ENCODE measurements at places on chromosomes 4 and X. TPM values are rescaled to one million over a fixed set of nuclear protein-coding genes. Genes with fewer than 3 reads are reported as not detected.

DNA sequence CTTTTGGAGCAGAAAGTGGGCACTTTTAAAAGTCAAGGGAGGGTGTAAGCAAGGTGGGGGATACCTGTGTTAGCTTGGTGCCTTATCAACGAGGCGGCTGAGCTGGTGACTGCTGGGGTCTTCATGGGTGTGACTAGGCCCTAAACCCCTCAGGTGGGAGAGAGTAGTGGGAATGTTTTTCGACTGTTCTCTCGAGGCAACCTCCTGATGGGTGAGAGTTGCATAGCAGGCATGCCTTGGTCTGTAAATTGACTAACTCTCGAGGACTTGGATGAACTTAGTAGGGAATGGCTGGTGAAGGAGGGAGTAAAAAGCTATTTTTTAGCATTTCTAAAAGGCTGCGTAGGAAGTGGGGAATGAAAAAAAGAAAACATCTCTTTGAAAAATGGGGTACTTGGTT lies 80.0 kb downstream of the ARHGAP10 start:
- no peak for DNase-seq

- no peak for DNase-seq
Observed at GRCh38 chr4:12595489-12595888, 888.7 kb downstream of the RAB28 start.

- DNase-seq, result no peak
Observed at GRCh38 chrX:52352551-52352950, 16.3 kb upstream of the XAGE2 start.

- no peak for DNase-seq
Observed at GRCh38 chr4:114494246-114494803, 104.3 kb upstream of the UGT8 start.

GRCh38 chrX:70970482-70970995 lies 39.6 kb upstream of the SLC7A3 start:
- peak; percentile 33 for DNase-seq

- DNase-seq, result no peak
Observed at GRCh38 chr4:139828966-139829664, 163.5 kb downstream of the MGST2 start.

GRCh38 chr4:150130933-150131332 lies 52.7 kb downstream of the DCLK2 start:
- DNase-seq, result peak; percentile 61

RADX gene
- total RNA-seq, result 2.4 TPM

DNA sequence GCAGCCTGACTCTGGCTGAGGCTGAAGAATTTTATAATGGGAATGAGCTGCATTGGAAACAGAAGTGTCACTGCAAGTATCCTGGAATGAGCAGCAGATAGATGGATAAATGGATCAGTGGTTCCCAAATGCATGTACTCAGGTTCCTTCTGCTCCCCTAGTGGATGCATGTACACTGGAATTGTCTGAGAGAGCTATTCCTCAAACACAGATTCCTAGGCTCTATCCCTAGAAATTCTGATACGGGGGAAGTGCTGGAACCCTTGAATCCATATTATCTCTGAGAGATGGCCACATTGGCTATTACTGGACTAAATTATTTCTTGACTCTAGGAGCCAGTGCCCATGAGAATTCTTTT lies 64.8 kb downstream of the TMEM131L start:
- no peak for DNase-seq

- no peak for DNase-seq
Observed at GRCh38 chrX:132188175-132188574, 31.1 kb downstream of the RAP2C start.

DNA sequence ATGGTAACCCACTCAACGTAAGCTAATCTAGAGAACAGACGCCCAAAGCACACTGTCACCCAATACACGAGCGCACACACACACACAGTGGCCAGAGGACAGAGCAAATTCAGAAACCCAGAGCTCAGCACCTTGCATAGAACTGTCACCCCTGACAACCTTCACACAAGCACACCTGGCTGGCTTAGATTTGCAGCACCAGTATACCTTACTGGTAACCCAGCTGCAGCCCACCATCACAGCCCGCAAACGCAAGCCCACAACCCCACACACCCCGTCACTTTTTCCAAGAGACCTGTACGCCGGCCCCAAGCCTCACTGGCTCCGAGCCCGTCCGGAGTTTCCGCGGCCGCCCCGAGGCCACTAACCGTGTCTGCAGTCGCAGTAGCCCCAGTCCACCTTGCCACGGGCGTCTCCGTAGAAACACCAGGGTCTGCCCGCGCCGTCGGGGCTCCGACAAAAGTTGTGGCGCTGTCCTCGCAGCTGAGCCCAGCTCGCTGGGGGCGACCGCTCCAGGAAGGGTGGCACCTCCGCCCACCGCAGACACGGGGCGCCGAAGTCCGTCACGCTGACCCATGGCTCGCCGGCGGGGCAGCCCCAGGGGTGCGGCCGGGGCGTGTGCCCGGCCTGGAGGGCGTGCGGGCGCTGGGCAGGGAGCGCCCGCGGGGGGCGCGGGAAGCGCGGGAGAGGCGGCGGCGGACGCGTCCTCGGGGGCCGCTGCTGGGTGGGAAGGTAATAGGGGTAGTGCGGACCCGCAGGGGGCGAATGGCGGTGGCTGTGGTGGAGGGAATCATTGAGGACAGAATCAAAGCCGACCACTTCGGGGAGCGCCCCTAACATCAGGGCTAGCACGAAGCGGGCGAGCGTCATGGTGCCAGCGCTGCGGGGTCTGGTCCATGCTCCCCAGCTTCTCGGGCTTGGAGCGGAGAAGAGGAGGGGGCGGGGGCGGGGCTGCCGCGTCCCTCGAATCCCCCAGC lies 664 bp downstream of the PRSS12 start:
- peak; percentile 11 for DNase-seq

DNA sequence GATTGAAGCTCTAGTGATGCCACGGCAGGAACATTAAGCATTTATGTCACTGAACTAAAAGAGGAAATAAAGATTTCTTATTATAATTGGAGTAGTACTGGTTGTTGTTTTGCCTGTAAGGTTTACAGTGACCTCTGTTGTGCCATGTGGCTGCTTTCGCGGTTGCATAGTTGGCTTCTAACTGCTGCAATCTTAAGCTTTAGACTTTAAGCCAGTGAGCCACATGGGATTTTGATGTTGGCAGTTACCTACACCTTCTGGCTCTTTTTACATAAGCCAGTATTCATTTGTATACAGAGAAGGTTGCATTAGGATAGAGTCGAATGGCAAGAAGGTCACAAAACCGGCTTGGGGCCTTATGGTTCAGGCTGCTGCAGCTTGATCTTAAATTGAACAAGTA lies 1311.6 kb downstream of the RAPGEF2 start:
- DNase-seq, result no peak

GRCh38 chrX:49177873-49178480 lies 6.3 kb downstream of the PLP2 start:
- DNase-seq, result no peak

- no peak for DNase-seq
Observed at GRCh38 chr4:1079711-1080265, 33.6 kb downstream of the RNF212 start.

- no peak for DNase-seq
Observed at GRCh38 chrX:19034025-19034424, 50.1 kb upstream of the PHKA2 start.

DUSP21 gene
- not detected for total RNA-seq

- DNase-seq, result no peak
Observed at GRCh38 chr4:146063143-146063542, 112.4 kb upstream of the LSM6 start.

- no peak for DNase-seq
Observed at GRCh38 chr4:76756416-76756815, 141.5 kb downstream of the SOWAHB start.

- no peak for DNase-seq
Observed at GRCh38 chr4:37241647-37242046, 2.9 kb upstream of the NWD2 start.

DNA sequence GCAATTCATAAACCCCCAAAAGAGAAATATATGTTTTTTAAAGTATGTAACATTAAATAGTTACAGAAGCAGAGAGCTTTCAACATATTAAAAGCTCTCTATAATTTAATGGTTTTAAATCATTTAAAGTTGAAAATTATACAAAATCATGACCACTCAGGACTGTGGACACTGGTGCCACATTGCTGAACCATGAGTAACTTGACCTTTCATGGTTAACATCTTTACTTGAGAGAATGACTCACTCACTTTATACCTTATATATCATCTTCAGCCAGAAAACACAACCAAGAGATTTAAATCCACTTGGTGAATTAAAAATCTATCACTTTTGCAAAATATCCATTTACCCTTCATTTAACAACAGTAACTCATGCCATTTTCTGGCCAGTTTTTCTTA lies 584.3 kb upstream of the SMIM31 start:
- peak; percentile 2 for DNase-seq

DNA sequence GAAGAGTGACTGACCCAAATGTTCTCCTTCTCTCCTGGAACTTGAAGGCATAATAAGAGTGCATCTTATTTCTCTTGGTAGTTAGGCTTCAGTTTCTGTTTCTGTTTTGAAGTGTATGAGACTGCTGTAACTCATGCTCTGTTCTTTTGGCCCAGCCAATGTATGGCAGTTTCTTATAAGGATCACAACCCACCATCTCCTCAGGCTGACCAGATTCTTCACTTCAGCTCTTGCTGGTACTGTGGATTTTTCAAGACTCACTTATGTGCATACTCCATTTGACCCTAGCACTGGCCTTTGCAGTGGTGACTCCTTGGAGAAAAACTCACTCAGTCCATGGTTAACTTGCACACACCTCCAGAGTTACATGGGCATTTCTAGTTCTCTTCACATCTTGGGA lies 9.6 kb upstream of the YTHDC1 start:
- peak; percentile 26 for DNase-seq

DNA sequence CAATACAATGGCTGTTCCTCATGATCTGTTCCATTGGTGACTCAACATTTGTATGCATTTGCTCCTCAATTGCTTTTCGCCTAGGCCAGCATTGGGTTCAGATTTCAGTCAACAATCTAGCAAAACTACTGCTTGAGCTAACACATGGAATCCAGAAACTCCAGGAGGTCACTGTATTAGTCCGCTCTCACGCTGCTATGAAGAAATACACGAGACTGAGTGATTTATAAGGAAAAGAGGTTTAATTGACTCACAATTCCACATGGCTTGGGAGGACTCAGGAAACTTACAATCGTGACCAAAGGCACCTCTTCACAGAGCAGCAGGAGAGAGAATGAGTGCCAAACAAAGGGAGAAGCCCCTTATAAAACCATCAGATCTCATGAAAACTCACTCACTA lies 67.1 kb downstream of the RXFP1 start:
- no peak for DNase-seq

MCUB gene
- 51.3 TPM for total RNA-seq

GRCh38 chr4:66636349-66636748 lies 909.0 kb downstream of the CENPC start:
- no peak for DNase-seq

DNA sequence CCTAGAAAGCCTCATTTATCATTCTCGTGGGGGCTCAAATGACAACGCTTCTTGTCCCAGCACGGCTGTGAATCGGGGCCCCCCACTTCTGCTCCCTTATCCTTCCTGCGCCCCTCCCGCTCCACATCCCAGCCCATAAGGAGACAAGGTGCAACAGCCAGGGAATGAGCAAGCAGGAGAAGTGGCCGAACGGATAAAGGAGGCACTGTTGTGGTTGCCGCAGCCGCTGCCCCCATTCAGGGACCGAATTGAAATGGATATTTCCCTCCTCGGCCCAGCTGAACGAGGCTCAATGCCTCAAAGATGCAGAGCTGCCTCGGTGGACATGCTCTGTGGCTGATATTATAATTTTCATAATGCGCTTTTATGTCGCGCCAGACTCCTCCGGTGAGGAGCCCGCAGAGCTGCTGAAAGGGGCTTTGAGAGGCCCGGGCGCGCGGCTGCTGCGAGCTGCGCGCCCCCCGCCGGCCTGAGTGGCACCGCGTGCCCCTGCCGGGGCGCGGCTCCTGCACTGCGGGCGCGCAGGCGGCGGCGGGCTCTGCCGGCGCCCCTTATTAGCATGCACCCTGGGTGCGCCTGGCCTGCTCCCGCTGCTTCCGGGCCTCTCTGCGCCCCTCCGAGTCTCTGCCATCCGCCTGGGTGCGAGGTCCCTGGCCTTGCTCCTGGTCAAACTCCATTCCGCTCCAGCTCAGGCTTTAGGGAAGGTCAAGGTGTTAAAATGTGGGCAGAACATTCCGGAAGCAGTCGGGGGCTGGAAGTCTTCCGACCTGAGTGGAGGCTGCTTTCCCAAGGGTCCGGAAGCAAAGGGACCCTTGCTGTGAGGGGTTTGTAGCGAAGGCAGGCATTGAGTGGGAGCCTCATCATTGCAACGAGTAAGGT lies 68.2 kb upstream of the TMEM33 start:
- DNase-seq, result no peak

DNA sequence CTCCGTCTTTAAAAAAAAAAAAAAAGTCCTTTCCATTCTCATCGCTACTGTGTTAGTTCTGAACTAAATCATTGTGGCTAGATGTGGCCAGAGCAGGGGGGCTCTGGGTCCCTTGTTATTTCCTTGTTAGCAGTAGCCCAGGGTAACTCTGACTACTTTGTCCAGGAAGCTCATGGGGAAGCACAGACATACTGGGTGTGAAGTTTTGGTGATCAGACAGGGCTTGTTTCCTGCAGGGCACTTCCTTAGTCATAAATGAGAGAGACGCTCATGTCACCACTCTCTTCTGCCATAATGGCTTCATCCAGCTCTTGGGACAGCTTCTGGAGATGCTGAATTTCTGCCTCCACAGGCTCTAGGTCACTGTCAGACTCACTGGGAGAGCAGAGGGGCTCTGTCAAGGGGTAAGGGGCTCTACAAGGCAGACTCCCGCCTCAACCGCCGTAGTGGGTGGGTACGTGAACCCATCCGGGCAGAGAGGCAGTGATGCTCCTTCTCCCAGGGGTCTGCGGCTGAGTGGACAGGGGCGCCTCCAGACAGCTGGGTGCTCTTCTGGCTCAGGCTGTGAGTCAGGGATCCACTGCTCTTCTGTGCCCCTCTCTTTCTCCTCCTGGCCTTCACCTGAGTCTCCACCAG lies 12.9 kb downstream of the STIM2 start:
- no peak for DNase-seq

GRCh38 chr4:149161247-149161646 lies 654.4 kb downstream of the IQCM start:
- DNase-seq, result no peak

DNA sequence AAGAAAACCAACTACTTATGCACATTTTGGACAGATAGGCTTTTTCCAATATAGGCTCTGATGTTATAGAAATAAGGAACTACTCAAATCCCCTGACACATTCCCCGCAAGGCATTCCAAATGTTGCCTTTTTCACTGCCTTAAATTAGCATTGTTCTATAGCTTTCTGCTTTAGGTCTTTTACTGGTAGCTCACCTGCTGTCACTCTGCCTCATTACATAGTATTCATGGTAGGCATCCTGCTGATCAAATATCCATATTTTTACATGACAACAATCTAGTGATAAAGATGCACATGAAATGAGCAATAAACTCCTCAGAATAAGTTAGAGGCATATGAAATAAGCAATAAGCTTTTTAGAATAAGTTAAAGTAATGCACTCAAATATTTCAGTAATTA lies 542.7 kb downstream of the FAM133A start:
- no peak for DNase-seq
